ENCODE measurements at places on chromosomes 1 and 21.

DNA sequence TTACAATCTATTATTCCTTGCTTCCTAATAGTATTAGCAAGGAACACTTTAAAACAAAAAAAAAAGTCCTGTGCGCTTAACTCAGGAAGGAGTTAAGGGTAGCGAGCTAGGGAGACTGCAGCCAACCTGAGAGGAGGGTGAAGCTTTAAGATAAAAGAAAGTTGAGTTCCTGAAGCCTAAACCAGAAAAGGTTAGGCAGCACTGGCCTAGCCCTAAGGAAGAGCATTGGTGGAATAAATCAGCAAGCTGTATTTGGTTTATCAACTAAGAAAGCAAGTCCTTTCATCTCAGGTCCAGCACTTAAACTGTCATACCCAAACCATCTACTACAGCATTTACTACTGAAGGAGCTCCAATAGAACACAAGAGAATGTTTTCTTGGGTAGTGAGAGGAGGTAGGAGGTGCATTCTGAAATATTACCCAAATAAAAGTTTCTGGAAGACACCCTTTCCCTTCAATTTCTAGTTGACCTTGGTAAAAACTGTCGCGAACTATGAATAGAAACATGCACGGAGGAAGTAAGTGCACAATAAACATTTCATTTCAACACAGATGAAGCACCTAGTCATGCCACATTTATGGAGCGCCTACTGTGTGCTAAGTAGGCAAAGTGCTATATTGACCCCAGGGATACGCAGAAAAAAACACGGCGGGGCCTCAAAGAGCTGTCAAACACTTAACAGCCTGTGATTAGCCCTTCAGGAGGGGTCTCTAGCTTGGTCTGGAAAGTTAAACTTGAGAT lies 1.3 kb downstream of the GLRX2 start:
- DNase-seq = peak; percentile 15

GRCh38 chr1:109649491-109649914 lies 6.4 kb upstream of the GSTM4 start:
- peak; percentile 61 for DNase-seq

- no peak for DNase-seq
These were observed 294.5 kb downstream of the RRAGC start for GRCh38 chr1:38565020-38565491.

DNA sequence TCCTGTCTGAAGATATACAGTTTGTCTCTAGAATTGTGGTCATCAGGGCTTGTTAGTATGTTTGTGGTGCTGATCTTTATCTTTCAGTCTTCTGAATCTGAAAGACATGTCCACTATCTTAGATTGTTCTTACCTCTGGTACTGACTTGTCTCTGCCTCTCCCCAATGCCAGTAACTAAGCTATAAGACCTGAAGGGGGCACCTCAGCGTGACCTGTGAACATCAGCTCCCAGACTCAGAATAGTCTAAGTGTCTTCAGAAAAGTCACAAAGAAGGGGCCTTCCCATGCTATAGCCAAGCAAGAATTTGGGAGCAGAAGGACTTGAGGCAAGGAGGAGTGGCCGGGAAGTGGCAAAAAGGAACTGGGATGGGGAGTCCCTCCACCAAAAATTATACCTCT lies 178.1 kb downstream of the NTNG1 start:
- no peak for DNase-seq

DNA sequence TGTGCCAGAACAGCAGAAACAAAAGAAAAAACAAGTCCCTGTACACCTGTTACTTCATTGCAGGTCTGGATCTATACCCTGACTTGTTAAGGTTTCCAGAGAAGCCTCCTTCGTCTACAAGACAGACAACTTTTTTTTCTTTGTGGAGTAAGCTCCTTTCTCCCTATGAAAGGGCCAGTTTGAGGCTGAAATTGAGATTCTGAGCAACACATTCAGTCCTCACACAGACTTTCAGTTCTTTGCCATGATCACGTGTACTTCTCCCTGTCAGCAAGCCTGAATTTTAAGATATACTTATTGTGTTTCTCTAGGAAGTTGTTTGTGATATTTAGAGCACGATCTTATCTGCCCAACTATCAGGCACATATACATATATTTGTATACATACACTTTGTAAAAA lies 374.0 kb downstream of the NTNG1 start:
- DNase-seq = no peak

- DNase-seq = peak; percentile 52
These were observed 48.9 kb upstream of the ZNF326 start for GRCh38 chr1:89945852-89946476.

- no peak for DNase-seq
These were observed 32.7 kb downstream of the UMODL1 start for GRCh38 chr21:42103843-42104242.

- DNase-seq = peak; percentile 93
These were observed at the start of gene CLK2 for GRCh38 chr1:155273343-155274245. TSS of gene CLK2 (minus strand) at chr1:155273504. CDS start at chr1:155270977, 2,527 bp downstream.

- DNase-seq = no peak
These were observed 7.8 kb downstream of the ANGPTL7 start for GRCh38 chr1:11196945-11197344.

DNA sequence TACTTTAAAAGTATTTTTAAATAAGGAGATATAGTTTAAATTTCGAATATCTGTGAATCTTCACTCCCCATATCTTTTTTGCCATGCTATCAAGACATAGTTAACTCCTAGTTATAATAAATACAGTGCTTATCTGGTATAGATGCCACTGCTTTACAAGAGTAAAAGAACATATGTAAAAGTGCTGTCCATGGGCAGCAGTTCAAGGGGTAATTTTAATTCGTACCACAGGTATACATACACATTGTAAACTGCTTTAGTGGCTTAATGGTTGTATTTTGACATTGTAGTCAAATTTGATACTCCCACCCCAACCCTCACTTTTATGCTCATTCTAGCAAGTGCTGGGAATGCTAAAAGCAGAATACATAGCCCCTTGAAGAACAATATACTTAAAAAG lies 18.6 kb downstream of the POU2F1 start:
- no peak for DNase-seq

DNA sequence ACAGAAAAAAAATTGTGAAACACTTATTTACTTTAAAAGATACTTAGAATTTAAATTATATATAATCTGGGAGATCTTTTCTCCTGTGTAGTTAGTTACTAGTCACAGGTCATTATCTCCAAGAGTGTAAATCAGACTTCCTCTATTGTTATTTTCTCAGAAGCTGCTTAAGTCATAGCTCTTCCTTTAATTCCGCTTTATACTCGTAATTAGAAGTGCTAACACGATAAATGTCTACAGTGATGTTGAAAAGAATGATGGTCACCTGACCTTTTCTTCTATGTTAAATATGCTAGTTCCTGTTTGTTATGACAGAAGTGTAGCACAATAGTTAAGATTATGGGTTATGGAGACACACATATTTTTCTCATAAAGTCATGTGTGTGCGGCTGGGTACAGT lies 123.6 kb downstream of the TGFB2 start:
- no peak for DNase-seq

DNA sequence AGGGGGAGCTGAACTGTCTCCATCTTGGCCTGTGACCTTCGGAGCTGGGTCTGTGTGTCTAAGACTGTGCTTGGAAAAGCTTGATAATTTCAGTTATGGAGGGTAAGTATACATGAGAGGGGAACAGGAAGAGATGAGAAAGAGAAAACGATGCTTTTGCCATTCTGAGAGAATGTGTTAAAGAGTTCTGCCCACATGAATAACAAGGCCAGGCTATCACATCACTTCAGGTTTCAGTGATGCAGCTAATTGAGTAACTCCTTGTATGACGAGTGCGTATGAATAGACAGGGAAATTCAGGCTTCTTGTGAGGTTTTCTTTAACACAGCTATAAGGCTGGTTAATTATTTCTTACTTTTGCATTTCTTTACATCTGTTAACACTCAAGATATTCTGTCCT lies 81.0 kb downstream of the PLPPR5 start:
- no peak for DNase-seq

GRCh38 chr1:3596663-3597598 lies 14.4 kb downstream of the MEGF6 start:
- DNase-seq = no peak

DNA sequence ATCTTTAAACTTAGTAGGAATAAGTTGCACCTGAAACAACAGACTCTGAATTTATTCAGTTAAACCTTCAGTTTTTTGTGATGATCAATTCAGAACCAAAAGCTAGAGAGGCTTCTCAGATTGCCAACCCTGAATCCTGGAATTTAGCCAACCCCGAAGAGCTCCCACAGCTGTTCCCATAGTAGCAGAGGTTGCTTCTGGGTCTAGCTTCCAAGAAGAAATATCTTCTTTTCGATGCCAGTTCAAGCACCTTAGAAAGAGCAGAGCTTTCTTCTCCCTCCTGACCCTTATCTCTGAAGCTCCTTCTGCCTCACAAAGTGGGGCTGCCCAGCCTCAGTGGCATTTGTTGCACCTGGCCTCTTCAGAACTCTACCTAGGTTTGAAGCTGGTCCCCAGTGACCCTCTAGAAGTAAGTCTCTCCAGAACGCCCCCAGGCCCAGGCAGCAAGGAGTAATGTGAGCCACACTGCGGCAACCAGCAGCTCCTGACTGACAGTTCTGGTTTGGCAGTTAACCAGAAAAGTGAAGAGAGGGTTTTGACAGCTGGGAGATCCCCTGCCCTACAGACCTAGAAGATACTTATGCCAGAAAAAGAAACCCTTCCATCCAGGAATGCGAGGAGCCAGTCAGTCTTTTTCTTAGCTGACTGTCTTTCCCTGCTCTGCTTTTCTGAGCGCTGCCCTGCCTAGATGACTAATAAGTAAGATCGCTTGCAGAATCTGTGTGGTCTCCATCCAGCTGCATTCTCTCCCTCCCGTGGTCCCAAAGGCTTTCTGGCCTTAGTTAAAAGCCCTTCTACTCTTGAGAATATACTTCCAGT lies 165.9 kb downstream of the ADGRL4 start:
- peak; percentile 85 for DNase-seq

- DNase-seq = no peak
These were observed 44.6 kb upstream of the GRIK3 start for GRCh38 chr1:37078866-37079265.

DNA sequence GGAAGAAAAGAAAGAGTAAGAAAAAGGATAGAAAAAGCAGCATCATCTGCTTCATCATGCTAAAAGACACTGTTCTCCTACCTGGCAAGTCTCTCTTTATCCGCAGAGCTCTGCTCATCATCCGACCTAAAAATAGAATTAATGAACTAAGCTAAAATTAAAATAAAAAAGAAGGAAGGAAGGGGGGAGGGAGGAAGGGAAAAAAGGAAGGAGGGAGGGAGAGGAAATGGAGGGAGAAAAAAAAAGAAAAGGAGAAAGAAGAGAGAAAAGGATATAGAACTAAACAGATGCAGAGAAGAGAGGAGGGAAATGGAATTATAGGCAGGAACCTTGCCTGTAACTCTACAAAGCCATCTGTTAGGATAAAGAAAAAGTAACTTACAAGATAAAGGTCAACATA lies 34.1 kb downstream of the ARNT start:
- no peak for DNase-seq

- DNase-seq = no peak
These were observed 37.0 kb downstream of the IRF2BP2 start for GRCh38 chr1:234572966-234573365.

GRCh38 chr1:2874607-2875480 lies 73.4 kb upstream of the TTC34 start:
- DNase-seq = no peak

DNA sequence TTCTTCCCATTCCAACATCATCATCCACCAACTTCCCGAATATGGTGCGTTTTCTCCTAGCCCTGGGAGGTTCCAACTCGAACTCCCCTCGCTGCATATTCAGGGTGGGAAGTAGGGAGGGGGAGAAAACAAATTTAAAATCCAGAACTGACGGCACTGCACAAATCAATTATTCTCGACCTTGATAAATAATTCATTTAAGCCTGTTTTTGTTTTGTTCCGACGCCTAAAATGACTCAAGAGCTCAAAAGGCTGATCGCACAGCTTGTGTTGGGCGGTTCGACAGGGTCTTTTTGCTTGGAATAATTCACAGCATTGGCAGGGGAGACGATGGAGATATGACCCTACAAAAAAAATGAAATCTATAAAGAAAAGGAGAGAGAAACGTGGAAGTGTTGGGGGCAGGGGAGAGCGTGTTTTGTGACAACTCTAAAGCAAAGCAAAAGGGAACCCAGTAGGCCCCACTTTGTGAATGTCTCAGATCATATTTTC lies 3.1 kb upstream of the BARHL2 start:
- DNase-seq = no peak

GRCh38 chr1:151846062-151846568 lies 6.5 kb upstream of the C2CD4D start:
- peak; percentile 75 for DNase-seq

DNA sequence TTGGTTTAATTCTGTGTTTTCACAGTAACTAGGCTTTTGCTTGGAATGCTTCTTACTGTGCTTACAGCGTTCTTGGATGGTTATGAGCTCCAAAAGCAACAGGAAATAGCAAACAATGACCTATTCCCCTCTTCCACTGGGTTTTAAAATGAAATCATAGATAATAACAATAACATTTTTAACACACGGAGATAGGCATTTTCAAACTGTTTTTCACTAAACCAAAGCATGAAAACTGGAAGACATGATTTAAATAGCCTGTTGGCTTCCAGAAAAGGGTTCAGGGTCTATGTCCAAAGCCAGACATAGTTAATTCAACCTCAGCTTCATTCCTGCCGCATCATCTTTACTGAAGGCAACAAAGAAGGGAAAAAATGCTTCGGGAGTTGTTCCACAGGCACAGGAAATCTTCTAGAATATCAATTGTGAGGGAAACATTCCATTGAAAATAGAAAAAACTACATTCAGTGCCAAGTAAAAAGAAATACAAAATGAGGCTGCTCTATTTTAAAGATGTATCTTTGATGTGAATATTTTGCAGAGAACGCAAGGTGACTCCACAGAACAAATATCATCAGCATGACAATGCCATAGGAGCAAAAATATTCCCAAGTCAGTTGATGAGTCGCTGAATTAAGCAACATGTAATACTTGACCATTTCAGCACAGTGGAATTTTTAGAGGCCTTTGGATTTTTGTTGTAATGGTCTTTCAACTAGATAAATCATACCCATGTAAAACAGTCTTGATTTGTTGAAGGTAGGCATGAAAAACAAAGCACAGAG lies 80.7 kb downstream of the NID1 start:
- peak; percentile 93 for DNase-seq

DNA sequence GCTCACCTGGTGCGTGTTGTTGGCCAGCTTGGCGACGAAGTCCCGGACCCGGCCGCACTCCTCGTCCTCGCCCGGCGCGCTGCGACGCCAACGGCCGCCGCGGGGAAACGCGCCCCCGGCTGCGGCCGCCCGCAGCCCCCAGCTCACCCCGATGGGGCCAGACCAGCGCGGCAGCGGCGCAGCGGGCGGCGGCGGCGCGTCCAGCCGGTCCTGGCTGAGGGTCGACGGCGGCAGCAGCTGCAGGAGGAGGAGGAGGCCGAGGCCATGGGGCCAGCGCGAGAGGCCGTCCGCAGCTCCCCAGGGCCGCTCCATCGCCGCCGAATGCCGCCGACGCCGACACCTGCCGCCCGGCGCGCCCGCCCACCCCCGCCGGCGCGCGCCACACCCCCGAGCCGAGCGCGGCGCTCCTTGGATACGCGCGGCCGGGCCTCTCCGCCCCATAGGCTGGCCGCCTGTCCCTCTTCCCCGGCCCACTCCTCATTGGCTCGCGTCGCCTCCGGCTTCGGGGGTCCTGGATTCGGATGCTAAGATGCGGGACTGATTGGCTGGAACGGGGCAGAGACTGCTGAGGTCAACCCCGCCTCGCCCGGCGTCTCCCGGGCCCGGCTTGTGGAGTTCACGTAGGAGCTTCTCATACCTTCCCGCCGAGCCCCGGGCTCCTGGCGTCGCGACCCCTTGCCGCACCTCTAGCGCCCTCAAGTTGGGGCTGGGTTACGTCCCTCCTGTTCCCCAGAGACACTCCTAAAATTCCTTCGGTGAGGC lies at the start of gene SORT1:
Gene SORT1, minus strand, starts transcription at position 338 of the 762 bp plus-strand sequence. Its CDS starts 26 bp downstream, at position 312.
- DNase-seq = peak; percentile 90

Measured in EH (cell line).